ENCODE measurements at places on chromosomes 2 and 18.

DNA sequence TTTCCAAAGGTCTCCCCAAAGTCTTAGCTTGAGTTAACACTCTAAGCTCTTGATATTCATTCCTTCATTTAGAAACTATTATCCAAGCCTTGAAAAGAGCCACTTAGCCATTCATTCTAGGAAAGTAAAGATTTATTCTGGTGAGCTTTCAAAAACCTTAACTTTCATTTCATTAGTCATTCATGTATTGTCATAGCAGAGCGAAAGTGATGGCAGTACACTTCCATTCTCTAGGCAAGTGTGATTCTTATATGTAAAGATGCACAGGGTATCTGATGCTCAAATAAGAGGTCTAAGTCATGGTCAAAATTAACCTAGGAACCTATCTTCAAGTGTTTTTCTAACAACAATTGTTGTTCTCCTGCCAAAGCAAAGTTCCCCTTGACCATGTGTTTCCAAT, 553.0 kb upstream of the FANCL start:
- no peaks in the 10 kb centered on the region for H3K4me1 ChIP-seq
- no peaks in the 10 kb centered on the region for H3K27me3 ChIP-seq

- no peak for DNase-seq
- peaks cover under 1% of the 10 kb centered on the region for H3K4me1 ChIP-seq
- no peaks in the 10 kb centered on the region for H3K27me3 ChIP-seq
- H3K36me3 ChIP-seq: no peaks in the 10 kb centered on the region
Measured at GRCh38 chr18:36527740-36528455, 230.4 kb downstream of the FHOD3 start.

DNA sequence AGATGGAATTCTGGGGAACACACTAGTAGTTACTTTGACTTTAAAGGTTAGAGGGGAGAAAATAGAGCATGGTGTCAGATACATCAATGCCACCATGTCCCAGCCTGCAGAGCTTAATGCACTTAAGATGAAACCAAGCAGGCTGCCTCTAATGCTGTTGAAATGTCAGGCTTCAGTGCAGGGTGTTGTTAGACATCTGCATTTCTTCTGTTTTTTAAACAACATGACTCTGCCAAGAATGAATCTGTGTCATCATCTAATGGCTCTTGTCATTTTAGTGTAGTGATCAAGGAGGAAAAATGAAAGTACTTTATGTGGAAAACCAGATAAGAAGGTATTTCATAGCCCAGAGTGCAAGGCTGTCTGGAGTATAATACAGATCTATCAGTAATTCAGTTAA, 29.9 kb downstream of the LYPD1 start:
- no peak for DNase-seq
- no peaks in the 10 kb centered on the region for H3K27me3 ChIP-seq
- H3K27ac ChIP-seq: no peak overlapping the region
- no peaks in the 10 kb centered on the region for H3K36me3 ChIP-seq

DNA sequence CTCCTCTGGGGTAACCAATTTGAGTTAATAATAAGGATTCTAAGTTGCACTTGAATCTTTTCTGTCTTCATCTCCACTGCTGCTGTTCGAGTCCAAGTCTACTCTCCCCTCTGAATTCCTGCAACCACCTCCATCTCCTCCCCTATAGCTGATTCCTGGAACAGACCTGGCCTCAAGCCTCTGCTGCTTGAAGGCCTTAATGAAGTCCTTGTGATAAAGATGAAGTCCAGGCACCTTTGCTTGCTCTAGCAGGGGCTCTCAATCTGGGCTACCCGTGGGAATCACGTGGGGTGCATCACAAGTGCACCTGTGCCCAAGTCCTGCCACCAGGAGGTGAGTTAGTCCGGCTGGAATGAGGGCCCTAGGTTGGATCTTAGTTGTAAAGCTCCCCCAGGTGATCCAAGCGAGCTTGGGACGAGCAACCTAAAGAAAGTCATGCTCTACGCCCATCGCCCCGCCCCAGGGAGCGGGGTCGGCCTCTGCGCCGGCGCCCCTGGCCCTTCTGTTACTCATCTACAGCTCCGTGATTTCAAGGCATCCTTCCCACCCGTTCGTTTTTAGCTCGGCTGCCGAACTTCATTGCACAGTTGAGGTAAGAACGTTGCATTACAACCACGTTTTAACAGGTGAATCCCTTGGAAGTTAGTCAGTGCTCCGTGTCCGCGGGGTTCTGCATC, 905 bp upstream of the IAH1 start:
- peaks cover 7% of the 10 kb centered on the region for H3K36me3 ChIP-seq
- H3K27ac ChIP-seq: no peak overlapping the region
- no peaks in the 10 kb centered on the region for H3K27me3 ChIP-seq
- H3K4me1 ChIP-seq: no peaks in the 10 kb centered on the region
- peak overlapping the region; percentile 20 for H3K4me3 ChIP-seq
- peak; percentile 69 for DNase-seq

GRCh38 chr2:146826388-146826787, 1018.4 kb upstream of the ACVR2A start:
- no peaks in the 10 kb centered on the region for H3K36me3 ChIP-seq
- H3K4me1 ChIP-seq: no peaks in the 10 kb centered on the region

DNA sequence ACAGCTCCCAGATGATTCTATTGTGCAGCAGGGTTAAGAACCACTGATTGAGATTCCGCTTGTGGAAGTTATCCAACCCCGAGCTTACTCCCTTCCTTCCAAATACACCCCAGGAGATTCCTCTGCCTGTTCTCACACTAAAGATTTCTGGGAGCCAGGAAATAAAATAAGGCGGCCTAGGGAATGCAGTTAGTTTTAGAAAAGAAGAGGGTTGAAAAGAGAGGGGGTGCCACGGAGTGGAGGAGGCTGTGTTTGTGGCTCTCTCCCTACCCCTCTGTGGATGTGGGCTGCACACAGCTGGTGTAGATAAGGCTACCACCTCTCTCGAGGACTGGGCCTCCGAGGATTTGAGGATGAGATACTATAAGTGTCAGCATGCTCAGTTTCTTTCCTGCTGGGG, 25.1 kb upstream of the SP3 start:
- no peak overlapping the region for H3K27ac ChIP-seq
- H3K4me1 ChIP-seq: no peaks in the 10 kb centered on the region
- no peaks in the 10 kb centered on the region for H3K27me3 ChIP-seq
- no peaks in the 10 kb centered on the region for H3K36me3 ChIP-seq

DNA sequence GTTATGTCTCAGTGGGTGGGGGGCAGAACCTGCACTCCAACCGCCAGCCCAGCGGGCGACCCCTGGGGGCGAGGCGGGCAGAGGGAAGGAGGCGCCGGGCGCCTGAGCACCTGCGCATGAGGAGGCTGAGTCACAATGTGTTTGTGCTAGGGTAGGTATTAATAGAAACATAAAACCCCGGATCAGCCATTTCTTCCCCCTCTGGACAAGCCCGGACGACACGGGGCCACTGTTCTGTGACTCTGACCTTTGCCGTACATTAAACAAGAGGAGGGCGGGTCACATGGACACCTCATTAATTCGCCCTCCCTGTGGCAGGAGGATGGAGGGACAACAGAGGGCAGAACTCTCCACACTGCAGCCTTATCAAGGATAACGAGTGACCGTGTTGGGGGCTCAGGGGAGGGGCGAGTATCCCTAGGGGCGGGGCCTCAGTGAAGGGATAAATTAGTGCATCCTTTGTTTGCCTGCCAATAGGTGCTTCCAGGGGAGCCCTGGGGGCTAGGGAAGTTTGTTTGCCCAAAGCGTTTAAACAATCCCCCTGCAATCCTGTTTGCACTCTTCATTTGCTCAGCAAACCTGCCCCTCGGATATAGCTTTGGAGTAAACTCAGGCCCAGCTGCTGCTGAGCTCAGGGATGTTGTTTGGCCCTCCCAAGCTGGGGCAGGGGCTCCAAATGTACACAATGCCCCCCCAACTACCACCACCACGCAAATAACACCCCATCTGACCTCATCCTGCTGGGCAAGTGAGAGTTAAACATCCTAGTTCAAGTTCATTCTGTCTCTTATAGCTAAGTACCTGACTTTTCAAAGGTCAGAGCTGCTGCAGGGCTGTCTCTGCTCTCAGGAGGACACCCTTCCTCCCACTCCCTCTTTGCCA, 171.2 kb upstream of the GLI2 start:
- no peaks in the 10 kb centered on the region for H3K36me3 ChIP-seq
- H3K27me3 ChIP-seq: peaks cover 6% of the 10 kb centered on the region
- no peak overlapping the region for H3K27ac ChIP-seq

- no peaks in the 10 kb centered on the region for H3K36me3 ChIP-seq
- no peaks in the 10 kb centered on the region for H3K27me3 ChIP-seq
- H3K4me1 ChIP-seq: no peaks in the 10 kb centered on the region
- no peak for DNase-seq
- no peak overlapping the region for H3K4me3 ChIP-seq
- H3K27ac ChIP-seq: no peak overlapping the region
Measured at GRCh38 chr2:152541712-152542111, 175.5 kb downstream of the PRPF40A start.

DNA sequence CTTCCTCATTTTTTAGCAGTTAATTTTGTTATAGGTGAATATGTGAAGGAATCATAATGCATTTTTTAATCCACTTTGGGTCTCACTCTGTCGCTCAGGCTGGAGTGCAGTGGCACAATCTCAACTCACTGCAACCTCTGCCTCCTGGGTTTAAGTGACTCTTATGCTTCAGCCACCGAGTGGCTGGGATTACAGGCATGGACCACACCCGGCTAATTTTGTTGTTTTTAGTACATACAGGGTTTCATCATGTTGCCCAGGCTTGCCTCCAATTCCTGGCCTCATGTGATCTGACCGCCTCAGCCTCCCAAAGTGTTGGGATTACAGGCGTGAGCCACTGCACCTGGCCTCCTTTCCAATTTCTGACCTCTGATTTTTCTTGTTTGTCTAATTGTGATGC, 17.7 kb downstream of the SCYGR5 start:
- H3K4me3 ChIP-seq: no peak overlapping the region
- H3K27ac ChIP-seq: no peak overlapping the region
- no peak for DNase-seq
- no peaks in the 10 kb centered on the region for H3K27me3 ChIP-seq
- no peaks in the 10 kb centered on the region for H3K4me1 ChIP-seq
- no peaks in the 10 kb centered on the region for H3K36me3 ChIP-seq

DNA sequence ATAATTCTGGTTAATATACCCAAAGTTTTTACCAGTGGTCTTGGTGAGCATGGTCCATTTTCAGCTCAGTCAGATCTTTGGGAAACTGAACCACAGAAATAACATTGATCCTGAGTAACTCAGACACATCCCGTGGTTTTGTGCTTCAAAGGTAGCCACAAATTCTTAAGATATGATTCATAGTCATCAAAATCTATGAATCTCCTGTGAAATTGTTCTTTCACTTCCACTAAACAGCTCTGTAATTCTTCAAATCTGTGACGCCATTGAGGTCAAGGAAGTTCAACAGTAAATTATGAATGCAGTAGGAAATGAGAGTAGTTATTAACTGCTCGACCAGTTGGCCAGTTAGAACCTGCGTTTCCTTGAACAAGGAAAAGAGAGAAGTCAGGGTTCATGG, 147.3 kb downstream of the IRS1 start:
- DNase-seq: no peak
- peaks cover 10% of the 10 kb centered on the region for H3K4me1 ChIP-seq
- no peaks in the 10 kb centered on the region for H3K27me3 ChIP-seq
- no peak overlapping the region for H3K27ac ChIP-seq
- no peak overlapping the region for H3K4me3 ChIP-seq
- no peaks in the 10 kb centered on the region for H3K36me3 ChIP-seq

GRCh38 chr2:191646163-191646902, 31.6 kb upstream of the NABP1 start:
- DNase-seq: no peak
- H3K4me3 ChIP-seq: no peak overlapping the region
- H3K27ac ChIP-seq: no peak overlapping the region
- no peaks in the 10 kb centered on the region for H3K36me3 ChIP-seq
- no peaks in the 10 kb centered on the region for H3K4me1 ChIP-seq

DNA sequence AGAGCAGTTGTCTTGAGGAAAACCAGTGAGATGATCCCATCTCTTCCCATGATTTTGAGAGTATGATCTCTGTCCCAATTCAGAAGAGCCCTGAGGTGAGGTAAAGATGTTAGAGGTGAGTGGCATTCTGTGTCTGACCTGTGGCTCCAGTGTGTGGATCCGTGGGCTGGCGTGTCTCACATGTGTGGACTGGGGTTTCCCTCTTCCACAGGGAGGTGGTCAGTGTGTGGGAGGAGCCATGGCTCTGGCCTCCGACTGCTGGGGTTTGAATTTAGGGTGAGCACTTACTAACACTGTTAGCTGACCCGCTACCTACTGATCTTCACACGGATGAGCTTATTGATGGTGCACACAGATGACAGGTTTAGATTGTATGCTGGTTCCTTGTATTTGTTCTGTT, 31.2 kb downstream of the ASAP2 start:
- H3K4me3 ChIP-seq: no peak overlapping the region
- H3K36me3 ChIP-seq: no peaks in the 10 kb centered on the region
- H3K4me1 ChIP-seq: no peaks in the 10 kb centered on the region
- no peak for DNase-seq
- no peaks in the 10 kb centered on the region for H3K27me3 ChIP-seq
- H3K27ac ChIP-seq: no peak overlapping the region

DNA sequence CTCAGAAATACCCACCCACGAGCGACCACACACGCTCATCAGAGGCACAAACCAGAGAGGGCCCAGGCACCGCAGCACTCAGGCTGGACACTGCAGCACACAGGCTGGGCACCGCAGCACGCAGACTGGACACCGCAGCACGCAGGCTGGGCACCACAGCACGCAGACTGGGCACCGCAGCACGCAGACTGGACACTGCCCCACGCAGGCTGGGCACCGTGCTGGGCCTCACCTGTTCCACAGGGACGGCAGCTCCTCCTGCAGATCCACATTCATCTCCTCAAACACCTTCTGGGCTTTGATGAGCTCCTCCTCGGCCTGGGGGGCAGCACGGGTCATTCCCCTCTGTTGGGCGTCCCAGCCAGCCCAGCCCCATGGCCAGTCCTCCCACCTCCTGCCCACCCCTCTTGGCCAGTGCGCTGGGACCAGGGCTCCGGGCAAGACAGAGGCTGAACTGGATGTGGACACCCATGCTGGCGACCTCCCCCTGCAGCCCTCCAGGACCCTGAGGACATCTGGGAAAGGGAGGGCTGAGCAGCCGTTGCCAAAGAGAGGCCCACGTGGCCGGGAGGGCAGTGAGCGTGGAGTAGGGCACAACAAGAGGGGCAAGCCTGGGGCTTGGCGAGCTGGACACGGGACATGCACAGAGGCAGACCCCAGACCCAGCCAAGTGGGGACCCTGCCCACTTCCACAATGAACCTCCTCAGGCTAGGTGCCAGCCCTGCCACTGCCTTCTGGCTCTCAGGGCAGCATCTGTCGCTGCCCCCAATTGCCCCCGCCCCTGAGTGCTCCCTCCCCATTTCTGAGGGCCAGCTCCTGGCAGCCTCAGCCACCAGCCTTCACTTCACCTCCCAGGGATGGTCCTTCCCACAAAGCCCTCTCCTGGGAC, 43.0 kb downstream of the BIN1 start:
- no peaks in the 10 kb centered on the region for H3K27me3 ChIP-seq
- no peak for DNase-seq
- no peaks in the 10 kb centered on the region for H3K36me3 ChIP-seq
- peak overlapping the region; percentile 59 for H3K27ac ChIP-seq
- no peak overlapping the region for H3K4me3 ChIP-seq
